Karpas-422 (cell line): ENCODE measurements at places on chromosomes 3 and 15.

DNA sequence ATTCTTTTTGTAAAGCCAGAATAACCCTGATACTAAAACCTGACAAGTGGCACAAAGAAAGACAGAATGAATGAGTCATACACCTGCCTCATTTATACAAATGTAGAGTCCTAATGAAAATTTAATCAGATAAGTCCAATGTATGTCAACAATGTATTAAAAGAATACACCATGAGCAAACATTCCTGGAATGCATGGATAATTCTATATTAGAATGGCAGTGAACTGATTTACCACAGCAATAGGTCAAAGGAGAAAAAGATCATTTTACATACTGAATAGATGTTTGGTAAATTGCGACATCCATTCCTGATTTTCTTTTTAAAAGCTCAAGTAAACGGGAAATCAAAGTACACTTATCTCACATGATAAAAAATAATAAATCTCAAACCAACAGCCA lies 11.2 kb upstream of the LOXL1 start:
- no peaks in the 10 kb centered on the region for H3K27me3 ChIP-seq
- no peaks in the 10 kb centered on the region for H3K36me3 ChIP-seq
- H3K27ac ChIP-seq = no peak overlapping the region
- no peak overlapping the region for H3K4me3 ChIP-seq
- no peaks in the 10 kb centered on the region for H3K4me1 ChIP-seq

DNA sequence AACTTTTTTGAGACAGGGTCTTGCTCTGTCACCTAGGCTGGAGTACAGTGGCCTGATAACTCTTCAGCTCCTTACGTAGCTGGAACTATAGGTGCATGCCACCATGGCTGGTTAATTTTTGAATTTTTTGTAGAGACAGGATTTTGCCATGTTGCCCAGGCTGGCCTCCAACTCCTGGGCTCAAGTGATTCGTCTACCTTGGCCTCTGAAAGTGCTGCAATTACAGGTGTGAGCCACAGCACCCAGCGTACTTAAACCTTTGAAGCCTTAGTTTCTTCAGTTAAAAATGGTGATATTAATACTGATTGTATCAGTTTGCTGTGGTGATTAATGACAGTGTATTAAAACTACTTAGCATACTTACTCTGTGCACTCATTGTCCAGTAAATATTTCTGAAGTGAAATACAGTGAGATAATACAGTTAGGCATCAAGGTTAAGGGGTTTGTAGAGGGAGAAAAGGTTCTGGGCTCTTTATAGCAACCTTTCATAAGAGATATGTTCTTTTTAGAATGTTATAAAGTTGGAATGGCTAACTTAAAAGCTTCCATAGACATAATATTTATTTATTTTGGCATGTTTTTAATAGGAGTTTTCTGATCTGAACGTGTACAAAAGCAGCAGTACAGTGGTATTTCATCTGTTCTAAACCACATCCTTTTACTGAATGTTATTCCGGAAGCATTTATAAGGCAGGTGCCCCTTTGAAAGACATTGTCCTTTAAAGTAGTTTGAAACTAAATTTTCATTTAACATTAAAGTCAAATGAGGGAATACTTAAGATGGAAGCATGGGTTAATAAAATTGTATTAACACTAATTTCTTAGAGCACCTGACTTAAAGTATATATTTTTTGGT lies 23.6 kb downstream of the NCK1 start:
- no peak overlapping the region for H3K4me3 ChIP-seq
- H3K27me3 ChIP-seq = no peaks in the 10 kb centered on the region
- no peak for DNase-seq
- H3K27ac ChIP-seq = no peak overlapping the region; the same call in 1 of the 2 replicates
- H3K36me3 ChIP-seq = peaks cover 3% of the 10 kb centered on the region

DNA sequence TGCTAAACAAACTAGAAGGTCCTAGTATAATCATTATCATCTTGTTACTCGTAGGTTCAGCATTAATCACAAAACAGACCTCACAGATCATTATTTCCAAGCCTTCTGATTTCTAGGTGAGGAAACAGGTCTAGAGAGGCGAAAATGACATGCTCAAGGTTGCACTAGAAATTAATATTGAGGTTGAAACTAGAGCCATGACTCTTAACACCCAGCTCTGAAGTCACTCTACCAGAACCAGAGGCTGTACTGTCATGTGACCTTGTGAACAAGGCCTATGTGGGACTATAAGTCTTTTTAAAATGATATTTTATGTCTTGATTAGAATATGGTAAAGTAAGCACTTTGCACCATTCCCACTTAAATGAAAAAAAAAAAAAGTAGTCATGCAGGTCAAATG lies 23.8 kb upstream of the FGF12 start:
- H3K36me3 ChIP-seq = no peaks in the 10 kb centered on the region
- H3K4me1 ChIP-seq = no peaks in the 10 kb centered on the region
- no peak overlapping the region for H3K27ac ChIP-seq
- no peak overlapping the region for H3K4me3 ChIP-seq
- no peaks in the 10 kb centered on the region; the same call in 1 of the 2 replicates for H3K27me3 ChIP-seq

DNA sequence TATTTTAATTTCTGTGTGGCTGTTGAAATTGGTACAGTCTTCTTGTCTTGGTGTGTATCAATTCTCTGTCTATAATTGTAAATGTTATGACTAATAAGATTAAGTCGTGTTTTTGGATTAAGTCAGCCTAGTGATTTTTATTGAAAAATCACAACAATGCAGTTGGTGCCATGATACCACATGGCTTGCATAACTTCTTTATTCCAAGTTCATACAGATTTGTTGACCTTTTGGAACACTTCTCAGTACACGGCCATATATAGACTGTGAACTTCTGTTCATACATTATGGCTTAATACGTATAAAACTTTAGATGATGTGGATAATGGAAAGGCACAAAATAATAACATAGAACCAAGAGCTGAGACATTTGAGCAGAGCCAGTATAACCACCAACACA lies 121.2 kb upstream of the NAALADL2 start:
- no peak for DNase-seq
- no peak overlapping the region for H3K4me3 ChIP-seq
- no peaks in the 10 kb centered on the region for H3K27me3 ChIP-seq
- no peaks in the 10 kb centered on the region for H3K36me3 ChIP-seq
- H3K27ac ChIP-seq = no peak overlapping the region

DNA sequence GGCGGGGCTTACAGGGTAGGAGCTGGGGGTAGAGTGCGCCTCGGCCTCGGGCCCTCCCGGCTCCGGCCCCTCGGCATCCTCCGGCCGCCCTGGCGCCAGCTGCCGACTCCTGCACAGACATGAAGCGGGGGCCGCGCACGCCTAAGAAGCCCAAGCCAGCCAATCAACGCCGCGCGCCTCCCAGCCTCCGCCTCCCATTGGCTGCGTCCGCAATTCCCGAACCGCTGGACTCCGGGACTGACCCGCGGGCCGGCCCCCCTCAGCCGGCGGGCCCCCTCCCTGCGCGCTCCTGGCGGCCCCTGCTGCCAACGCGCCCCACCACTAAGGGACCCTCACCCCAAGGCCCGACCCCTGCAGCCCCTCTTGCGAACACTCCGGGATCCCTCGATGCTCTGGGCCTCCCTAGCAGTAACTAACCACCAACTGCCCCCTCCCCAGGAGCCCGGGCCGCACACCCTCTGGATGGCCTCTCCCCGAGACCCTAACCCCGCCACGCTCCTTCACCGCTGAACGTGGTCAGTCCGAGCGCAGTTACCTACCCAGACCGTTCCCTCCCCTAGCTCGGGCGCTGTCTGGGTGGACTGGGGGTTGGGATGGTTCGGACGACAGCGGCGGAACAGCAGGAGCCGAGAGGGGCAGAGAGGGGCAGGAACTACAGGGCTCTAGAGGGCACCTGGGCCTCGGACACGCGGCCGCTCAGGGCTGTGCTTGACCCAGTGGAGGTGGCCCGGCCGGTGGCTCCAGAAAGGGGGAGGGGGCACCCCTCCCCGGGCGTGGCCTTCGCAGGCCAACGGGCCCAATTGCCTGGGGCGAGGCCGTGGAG lies 5.0 kb downstream of the GATA2 start:
- no peak overlapping the region for H3K4me3 ChIP-seq
- no peaks in the 10 kb centered on the region for H3K36me3 ChIP-seq
- no peak for DNase-seq
- H3K27me3 ChIP-seq = no peaks in the 10 kb centered on the region
- H3K4me1 ChIP-seq = no peaks in the 10 kb centered on the region
- H3K27ac ChIP-seq = no peak overlapping the region

DNA sequence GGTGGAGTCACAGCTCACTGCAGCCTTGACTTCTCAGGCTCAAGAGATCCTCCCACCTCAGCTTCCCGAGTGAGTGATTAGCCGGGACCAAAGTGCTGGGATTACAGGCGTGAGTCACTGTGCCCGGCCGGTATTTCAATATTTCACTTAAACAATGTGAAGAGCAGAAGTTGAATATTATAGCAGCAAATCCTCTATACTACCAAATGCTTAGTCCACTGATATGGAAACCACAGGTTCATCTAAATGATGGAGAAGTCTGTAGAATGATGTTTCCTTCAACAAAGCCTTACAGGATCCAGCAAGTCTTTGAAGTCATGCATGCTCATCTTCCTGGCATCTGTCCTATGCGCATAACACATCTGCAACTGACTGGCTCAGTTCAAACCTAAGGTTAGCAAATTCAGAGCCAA lies 20.3 kb upstream of the UACA start:
- H3K4me3 ChIP-seq = no peak overlapping the region
- no peak for DNase-seq
- no peaks in the 10 kb centered on the region for H3K36me3 ChIP-seq
- no peak overlapping the region for H3K27ac ChIP-seq
- no peaks in the 10 kb centered on the region for H3K27me3 ChIP-seq

DNA sequence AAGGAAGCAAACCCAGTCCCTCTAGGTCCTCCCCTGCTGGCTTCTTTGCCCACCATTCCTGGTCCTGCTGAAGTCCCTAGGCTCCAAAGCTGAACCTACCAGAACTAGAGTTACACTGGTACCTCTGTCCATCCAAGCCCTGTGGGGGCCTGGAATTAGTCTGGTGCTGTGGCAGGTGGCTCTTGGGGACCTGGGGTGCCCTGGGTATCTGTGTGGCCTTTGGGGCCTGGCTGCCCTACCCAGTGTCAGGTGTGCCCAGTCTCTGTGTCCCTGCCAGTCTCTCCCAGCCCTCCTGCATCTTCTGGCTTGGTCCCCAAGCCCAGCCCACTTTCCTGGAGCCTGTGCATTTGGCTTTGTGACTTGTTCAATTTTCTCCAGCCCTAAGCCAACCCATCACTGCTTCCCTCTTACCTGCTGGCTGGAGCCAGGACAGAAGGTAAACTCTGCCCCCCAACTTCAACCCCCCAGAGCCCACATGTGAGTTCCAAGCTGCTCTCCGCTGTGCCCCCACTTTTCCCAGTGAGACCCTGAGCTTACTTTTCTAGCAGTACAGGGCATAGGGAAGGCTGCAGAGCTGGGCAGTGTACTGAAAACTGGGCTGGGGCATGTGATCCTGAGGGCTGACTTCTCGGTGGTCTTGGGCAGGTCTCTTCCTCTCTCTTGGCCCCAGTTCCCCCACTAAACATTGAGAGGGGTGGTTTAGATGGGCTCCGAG lies 28.3 kb upstream of the HHATL start:
- no peak for DNase-seq
- H3K4me3 ChIP-seq = no peak overlapping the region
- no peaks in the 10 kb centered on the region for H3K4me1 ChIP-seq
- H3K27ac ChIP-seq = no peak overlapping the region
- H3K27me3 ChIP-seq = no peaks in the 10 kb centered on the region

DNA sequence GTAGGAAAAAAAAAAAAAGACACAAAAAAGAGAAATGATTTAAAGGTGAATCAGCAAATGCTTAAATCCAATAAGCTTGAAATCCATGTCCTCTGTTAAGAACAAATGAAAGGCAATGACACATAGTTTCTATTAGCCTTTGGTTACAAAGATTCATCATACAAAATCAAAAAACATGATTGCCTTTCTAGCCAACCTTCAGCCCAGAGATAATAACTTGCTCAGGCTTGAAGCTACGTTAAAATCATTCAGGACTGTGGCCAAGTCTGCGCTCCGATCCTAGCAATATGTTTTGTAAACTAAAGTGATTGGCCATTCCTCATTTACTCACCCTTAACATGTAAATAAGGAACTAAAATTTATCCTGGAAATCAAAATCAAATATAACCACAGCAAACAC lies 556.7 kb downstream of the FGF12 start:
- no peaks in the 10 kb centered on the region for H3K27me3 ChIP-seq
- H3K36me3 ChIP-seq = no peaks in the 10 kb centered on the region
- no peak overlapping the region for H3K27ac ChIP-seq
- DNase-seq = no peak
- H3K4me3 ChIP-seq = no peak overlapping the region
- H3K4me1 ChIP-seq = no peaks in the 10 kb centered on the region

DNA sequence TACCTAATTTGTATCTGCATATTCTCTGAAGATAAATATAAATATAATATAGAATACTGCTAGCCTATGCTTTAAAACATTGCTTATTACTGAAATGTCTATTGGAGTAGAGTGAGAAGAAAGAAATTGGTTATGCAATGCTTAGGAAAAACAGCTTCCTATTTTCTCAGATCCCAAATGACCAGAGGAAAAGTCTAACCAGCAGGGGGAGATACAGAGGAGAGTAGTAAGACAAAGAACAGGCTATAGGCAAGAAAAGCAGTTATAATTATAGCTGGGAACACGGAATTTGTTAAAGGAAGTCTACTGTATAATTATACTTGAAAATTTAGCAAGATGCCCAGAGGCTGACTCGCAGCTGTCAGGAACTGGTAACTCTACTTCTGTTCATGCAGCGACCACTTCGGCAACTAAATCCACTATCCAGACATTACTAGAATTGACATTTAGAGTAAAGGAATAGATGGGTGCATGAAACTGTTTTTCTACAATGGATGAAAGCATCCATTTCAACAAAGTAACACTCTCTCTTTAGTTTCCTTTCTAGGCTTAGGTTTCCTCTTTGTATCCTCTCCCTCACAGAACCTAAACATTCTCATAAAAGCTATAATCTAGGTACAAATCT lies 97.2 kb downstream of the TBC1D5 start:
- 0 out of 2 replicates have a peak overlapping the region, but pooled peaks have one; percentile 18 for H3K27ac ChIP-seq
- no peaks in the 10 kb centered on the region for H3K27me3 ChIP-seq
- H3K36me3 ChIP-seq = no peaks in the 10 kb centered on the region
- H3K4me1 ChIP-seq = peaks cover 41% of the 10 kb centered on the region

DNA sequence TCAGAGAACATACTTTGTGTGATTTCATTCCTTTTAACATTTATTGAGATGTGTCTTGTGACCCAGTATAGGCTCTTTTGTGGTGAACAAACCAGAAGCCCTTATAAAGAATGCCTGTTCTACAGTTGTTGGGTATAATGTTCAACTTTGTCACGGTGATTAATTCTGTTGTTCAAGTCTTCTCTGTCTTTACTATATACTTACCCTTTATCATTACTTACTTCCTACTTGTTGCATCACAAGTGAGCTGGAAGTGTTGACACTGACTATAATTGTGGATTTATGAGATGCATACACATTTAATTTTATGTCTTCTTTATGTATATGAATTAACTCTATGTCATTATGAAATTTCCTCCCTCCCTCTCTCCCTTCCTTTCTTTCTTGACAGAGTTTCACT lies 59.7 kb upstream of the TBL1XR1 start:
- no peak overlapping the region for H3K27ac ChIP-seq
- no peak overlapping the region for H3K4me3 ChIP-seq
- H3K36me3 ChIP-seq = no peaks in the 10 kb centered on the region
